ENCODE measurements at places on chromosomes 12 and 14.

DNA sequence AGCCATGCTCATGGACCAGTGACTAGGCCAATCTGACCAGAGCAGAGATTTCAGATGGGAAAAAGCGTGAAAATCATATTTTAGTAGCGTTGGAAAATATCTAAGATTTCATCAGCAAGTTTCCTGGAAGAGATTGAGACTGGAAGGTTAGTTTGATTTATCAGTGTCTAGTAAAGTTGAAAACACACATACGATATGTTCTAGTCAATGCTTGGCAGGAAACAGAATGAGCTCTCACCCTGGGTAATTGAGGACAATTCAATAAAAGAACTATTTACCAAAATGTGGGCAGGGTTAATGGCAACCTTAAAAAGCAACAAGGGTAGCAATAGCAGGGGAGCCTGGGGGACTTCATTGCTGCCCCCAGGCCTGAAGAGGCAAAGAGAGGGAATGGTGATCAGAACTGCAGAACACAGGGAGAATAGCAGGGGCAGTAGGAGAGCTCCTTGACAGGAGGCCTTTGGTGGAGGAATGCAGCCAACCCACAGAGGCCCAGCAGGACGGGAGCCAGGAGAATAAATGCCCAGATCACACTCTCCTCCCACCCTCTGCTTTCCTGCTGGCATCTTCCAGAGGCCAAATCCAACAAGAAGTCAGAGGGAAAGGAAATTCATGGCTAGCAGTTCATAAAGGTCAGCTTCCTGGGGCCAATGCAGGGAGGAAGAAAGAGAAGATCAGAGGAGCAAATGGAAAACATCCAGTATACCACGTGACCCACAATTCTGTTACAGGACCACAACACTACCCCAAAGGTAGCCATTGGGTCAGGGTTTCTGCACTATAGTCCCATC, 27.6 kb upstream of the LRP6 start:
- DNase-seq = no peak

DNA sequence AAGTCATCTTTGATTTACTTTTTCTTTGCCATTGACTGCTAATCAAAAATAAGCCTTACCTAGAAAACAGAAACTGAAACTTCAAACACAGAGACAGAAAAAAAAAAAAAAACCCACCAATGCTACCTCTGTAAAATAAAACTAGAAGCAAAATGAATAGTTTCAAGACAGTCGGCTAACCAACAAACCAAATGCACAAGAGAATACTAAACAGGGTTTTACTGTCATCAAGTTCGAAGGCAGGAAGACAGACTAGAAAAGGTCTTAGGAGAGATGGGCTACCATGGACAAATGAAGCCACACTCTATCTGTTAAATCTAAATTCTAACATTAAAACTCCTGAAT, 59.5 kb downstream of the SEL1L start:
- no peak for DNase-seq

DNA sequence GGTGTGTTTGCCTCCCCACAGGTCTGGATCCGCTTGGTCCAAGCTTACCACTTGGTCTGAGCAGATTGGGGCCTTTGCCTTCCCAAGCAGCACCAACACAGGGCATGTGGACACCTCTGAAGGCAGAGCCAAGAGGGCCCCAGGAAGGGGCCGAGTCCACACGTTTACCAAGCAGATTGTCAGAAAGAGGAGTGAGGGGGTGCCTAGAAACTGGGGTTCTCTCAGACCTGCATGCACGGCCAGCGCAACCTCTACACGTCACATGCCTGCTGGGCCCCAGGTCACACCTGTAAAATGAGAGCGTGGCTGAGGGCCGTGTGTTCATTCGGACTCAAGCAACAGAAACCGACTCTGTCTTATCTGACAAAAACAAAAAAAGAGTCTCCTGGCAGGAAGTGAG, 96.9 kb downstream of the PAPOLA start:
- DNase-seq = no peak

DNA sequence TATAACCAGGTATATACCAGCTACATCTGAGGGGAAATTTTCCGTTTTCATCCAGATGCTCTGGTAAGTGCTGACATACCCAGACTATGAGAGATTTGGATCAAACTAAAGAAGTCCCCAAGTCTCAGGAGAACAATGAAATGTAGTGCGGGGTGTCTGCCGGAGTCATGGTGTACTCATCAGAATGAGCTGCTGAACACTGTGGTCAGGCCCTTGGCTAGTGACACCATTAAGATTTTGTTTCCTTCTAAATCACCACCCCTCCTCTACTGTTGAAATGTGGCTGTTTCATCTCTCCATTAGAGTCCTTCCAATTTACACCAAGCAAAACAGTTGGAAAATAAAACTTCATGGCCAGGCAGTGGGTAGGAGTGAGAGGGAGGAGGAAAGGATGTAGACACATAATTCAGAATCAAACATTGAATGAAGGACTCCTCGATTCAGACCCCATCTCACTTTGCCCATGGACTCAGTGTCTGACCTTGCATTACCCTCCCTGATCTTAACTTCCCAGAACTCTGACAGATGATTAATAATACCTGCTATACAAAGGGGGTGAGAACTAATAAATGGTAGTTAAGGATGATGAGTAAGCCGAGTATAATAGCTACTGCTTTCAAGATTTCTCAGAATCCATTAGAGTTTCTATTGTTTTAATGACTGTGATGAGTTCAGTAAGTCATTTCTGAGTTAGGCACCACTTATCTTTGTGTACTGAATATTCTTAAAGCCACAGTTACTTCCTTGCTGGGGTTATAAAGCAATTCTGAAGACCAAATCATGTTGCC, 127.4 kb downstream of the CRADD start:
- no peak for DNase-seq

GRCh38 chr14:61113561-61114225, 132.6 kb downstream of the SLC38A6 start:
- DNase-seq = peak; percentile 28

GRCh38 chr12:95412482-95413311, 61.3 kb upstream of the METAP2 start:
- no peak for DNase-seq

GRCh38 chr14:89391123-89391522, 25.9 kb downstream of the FOXN3 start:
- DNase-seq = no peak

DNA sequence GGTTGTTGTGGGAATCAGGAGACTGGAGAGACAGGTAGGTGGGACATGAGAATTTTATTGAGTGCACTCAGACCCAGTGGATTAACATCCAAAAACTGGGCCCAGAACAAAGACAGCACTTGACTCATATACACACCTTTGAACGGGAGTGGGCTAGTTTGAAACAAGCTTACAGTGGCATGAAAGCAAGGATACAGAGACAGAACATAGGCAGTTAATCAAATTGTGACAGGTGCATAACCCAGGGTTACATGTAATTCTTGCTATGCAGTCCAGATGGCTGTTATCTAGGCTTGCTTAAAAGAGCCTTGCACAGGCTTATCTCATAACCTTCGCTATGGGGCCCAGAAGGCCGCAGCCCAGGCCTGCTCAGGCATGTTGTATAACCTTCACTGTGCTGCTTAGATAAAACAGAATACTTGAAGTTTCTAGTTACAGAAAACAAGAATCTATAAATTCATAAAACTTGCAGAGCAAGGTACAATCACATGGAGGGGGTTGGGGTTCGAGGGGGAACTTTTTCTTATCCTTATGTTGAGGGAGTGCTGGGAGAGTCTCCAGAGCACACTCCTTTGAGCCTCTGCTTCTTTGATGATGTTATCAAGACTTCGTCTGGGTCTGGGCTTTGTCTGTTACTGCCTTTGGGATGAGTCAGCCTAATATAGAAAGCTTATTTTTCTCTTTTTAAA, 81.7 kb downstream of the TNFAIP2 start:
- no peak for DNase-seq

GRCh38 chr12:24111616-24112015, 162.1 kb upstream of the SOX5 start:
- DNase-seq = no peak

DNA sequence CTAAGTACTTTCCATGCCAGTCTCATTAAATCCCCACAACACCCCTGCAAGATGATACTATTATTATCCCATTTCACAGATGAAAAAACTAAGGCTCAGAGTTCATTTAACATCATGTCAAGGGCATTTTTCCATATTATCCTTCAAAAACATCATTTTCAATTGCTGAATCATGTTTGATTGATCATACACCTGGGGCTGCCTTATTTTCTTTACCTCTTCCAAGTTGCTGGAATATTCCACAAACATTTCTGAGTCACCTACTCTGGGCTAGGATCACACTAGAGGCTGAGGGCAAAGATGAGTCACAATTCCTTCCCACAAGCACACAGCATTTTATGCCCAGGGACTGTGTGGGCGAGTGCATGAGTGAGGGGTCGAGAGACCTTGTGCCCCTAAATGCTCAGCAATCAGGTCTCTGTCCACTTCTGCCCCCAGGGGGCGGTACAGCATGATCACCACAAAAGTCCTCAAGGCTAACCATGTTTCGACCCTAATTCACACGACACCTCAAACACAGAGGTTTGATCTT, 14.1 kb upstream of the TMEM119 start:
- DNase-seq = no peak

- no peak for DNase-seq
Observed at GRCh38 chr14:76051717-76052465, 66.3 kb downstream of the IFT43 start.

DNA sequence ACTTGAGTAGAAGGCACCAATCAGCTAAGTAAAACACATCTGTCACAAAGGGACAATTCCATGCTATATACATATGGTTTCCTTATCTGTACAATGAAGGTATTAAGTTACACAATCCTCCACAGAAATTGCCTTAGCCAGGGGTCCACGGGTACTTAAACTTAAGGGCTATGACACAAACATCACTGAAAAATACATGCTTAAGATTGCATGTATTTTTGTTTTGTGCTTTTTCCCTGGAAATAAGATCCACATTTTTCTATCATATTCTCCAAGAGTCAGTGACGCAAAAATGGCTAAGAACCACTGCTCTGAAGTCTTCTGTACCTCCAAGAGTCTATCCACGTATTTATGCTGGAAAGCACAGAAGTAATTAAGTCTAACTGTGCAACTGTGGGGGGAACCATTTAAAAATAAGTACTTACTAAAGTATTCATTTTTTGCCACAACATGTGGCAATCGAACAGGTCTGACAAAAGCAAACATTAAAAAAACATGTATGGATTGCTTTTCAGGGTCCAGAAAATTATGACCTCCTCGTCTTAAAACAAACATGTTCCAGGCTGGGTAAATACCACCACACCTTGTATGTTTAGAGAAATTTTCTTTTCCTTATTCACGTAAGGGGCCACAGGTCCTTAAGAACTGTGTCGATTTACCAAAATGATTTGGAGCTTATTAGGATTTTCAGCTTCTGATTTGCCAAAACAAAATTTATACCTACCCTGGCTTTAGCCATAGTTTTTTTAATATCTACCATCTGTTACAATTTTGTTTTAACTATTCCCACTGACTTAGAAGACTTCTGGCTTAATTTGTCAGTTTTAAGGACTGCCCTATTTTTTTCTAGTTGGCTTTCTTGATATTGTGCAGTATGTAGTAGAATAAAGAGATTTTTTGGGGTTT, 2.8 kb downstream of the SLC38A2 start:
- no peak for DNase-seq

GRCh38 chr12:26680727-26681455, 152.1 kb downstream of the ITPR2 start:
- no peak for DNase-seq

DNA sequence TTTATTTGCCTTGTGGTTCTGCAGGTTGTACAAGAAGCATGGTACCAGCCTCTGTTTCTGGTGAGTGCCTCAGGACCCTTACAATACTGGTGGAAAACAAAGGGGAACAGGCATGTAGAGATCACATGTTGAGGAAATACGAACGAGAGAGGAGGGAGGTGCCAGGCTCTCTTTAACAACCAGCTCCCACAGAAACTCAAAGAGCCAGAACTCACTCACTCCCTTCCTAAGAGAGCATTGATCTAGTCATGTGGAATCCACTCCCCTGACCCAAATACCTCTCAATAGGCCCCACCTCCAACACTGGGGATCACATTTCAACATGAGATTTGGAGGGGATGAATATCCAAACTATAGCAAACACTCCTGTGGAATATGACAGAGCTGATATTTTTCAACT, 938.0 kb downstream of the GALC start:
- DNase-seq = no peak

DNA sequence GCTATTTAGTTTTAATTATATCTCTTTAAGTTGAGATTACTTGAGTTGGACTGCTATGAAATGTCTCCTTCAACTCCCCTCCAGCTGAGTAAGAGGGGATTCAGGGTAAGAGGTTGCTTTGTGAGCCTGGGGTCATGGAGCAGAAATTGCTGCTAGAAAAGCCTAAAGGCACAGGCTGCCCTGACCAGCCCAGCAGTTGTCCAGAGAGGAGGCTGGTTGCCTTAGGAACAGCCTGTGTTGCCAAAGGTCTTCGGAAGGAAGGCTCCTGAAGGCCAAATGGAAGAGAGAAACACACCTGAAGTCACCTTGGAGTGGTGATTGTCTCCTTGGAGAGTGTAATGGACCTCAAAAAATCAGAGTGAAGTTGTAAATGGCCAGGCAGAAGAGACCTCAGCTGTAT, 235.5 kb upstream of the PDE3A start:
- no peak for DNase-seq

- DNase-seq = no peak
Observed at GRCh38 chr12:73106896-73107295, 834.7 kb downstream of the TRHDE start.

DNA sequence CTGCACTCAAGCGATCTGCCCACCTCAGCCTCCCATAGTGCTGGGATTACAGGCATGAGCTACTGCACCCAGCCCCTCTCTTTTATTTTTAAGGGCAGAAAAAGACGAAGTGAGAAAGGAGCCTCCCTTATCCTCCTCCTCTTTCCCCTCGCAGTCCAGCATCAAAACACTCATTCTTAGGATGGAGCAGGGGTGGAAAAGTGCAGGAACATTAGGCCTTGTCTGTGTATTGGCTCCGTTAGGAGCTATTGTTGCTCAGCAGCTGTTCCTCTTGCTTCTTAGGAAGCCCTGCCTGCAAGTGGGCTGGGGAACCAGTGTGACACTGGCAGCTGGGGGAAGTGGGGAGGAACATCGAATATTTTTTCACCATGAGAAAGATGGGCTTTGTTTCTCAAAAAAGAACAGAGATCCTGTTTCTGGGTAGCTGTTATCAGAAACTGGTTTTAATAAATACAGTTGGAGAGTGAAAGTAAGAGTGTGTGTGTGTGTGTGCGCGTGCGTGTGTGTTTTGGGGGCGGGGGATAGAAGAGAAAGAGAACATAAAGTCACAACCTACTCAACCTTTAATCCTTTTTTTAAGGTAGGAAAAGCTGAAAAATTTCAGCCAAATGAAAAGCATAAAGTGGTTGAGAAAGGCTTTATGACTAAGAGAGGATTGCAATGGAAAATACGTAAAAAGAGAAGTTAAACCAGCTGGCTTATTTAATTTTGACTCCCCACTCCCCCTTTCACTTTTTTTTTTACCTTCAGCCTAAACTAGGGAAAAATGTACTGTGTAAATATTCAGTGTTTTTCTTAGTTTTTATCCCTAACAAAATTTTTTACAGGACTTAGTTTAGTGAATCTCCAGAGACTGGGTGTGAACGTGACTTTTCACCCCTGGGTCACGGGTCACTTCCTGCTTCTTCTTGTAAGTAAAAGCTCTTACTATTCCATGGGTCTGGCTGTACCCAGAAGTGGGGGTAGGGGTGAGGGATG, 197.2 kb upstream of the PLEKHG7 start:
- no peak for DNase-seq

- DNase-seq = no peak
Observed at GRCh38 chr12:104423273-104423672, 33.5 kb upstream of the CHST11 start.

GRCh38 chr14:73462048-73462715, 3.8 kb upstream of the NUMB start:
- peak; percentile 35 for DNase-seq

GRCh38 chr12:21657326-21658077, at the start of gene LDHB:
LDHB (minus strand) TSS chr12:21657842; CDS start chr12:21654671, 3,171 bp downstream.
- DNase-seq = peak; percentile 85

All from NCI-H187 (cell line).